NCI-H187 (cell line): ENCODE measurements at places on chromosomes 1 and 21.

DNA sequence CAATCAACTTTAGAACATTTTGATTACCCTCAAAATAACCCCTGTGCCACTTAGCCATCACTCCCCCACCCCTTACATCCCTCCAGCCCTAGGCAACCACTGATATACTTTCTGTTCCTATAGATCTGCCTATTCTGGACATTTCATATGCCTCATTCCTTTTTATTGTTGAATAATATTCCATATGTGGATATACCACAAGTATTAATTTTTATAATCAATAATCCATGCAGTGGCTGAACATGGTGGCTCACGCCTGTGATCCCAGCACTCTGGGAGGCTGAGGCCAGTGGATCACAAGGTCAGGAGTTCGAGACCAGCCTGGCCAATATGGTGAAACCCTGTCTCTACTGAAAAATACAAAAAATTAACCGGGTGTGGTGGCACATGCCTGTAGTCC is 20.1 kb upstream of the MED18 start:
- DNase-seq = no peak

GRCh38 chr1:236870721-236871120 is 75.6 kb downstream of the MTR start:
- no peak for DNase-seq

- DNase-seq = no peak
Observed at GRCh38 chr1:221845650-221846371, 103.9 kb upstream of the DUSP10 start.

DNA sequence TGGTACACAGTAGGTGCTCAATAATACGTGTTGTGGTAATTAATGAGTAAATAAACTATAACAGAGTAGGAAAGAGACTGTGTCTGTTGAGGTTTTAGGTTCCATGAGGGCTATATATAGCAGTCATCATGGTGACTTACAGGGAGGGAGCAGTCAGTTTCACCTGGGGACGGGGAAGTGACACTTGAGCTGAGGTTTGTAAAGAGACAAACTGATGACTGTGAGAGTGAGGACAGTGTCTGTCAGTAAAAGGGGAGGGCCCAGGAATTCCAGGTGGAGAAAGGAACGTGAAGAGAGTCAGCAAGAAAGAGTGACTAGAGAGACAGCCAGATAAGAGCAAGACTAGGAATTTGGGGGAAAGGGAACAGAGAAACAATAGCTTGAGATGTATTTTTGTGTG is 30.2 kb downstream of the ABCA4 start:
- no peak for DNase-seq

- DNase-seq = no peak
Observed at GRCh38 chr1:214010717-214011116, 22.9 kb downstream of the PROX1 start.

GRCh38 chr1:67298762-67299161 is 8.9 kb upstream of the IL12RB2 start:
- no peak for DNase-seq

DNA sequence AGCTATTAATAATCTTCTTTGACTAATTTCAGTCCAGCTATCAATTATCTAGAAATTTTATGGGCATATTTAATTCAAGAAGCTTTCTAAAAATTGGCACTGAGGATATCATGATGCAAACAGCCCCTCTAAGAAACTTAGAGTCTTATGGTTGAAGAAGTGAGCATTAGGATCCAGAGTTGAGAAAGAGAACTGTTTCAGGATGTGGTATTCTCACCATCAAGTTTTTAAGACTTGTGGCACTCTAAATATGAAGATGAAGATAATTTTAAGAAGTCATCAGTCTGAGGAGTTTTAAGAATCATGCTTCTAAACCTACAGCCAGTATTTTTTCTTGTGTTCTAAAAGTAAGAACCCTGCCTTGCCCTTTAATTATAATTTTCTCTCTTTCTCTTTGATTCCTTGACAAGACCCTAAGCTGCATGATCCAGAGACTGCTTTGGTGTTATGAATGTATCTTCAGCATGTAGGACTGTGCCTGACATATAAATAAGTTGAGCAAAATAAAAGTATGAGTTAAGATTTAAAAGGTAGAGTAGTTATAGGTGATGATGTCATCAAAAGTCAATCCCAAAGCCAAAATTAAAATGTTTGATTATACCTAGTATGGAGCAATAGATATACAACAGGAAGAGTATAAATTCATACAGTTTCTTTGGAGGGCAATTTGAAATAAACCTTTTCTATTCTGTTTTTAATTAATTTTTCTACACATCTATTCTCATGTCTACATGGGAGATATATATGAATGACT is 39.1 kb downstream of the RPS6KC1 start:
- no peak for DNase-seq

DNA sequence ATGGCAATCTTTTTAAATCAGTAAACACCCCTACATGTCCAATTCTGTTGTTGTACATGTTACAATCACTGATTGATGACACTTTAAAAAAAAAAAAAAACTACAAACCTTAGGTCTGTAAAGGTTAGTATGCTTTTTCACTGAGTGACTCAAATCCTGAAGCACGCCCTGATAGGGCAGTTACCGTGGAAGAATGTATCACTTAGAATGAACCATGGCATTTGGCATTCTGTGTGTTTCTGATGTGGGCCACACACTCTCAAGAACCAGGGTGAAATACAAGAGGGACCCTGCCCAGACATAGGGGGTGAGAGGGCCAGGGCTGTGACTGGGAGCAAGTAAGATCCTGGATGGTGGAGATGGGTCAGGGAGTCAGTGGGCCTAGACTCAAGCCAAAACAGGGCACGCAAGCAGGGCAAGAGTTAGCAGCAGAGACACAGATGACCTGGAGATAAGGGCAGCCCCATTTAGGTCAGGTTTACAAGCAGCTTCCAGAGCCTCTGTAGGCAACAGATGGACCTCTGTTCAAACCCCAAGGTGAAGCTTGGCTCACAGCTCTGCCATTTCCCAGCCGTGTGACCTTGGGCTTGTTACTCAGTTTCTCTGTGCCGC is 47.6 kb upstream of the DMRTB1 start:
- DNase-seq = no peak

DNA sequence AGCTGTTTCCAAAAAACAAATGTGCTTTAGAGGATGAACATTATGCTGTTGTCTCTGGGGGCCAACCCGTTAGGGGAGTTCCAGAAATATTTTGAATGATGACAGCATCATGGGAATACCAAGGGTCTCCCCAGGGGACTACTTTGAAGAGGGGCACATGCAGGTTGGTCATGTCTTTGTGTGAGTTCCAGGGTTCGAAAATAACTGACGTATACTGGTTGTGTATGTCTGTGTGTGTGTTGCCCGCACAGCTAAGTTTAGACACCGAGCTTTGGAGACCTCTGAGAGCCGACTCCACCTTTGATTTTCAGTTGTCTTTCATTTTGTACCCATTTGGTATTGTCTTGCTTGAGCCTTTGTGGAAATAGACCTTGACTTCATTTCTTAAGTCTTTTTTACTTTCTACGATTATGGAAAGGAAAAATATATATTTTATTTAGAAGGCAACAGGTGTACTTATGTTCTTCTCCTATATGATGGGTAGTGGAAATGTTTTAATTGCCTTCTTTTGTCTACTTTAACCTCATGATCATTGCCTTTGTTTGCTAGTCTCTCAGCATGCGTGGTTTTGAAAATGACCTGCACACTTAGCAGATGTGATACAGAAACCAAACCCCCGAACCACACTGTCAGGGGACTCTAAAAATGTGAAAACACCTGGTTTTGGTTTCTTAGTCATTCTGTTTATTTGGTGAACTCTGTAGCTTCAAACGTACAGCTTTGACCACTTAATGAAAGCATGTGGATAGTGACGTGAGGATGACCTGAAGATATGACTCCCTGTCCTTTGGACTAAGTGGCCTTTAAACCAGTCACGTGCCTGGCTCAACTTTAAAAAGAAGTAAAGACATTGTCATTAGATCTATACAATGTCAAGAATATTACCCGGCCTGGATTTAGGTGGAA is 56.5 kb downstream of the GALNT2 start:
- no peak for DNase-seq

DNA sequence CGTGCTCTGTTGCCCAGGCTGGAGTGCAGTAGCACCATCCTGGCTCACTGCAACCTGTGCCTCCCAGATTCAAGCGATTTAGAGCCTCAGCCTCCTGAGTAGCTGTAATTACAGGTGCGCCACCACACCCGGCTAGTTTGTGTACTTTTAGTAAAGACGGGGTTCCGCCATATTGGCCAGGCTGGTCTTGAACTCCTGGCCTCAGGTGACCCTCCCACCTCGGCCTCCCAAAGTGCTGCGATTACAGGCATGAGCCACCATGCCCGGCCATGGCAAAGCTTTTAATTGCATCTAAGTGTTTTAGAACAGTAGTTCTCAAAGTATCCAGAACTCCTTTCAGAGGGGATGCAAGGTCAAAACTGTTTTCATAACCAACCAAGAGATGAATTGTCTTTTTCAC is 25.1 kb upstream of the IFNGR2 start:
- no peak for DNase-seq

DNA sequence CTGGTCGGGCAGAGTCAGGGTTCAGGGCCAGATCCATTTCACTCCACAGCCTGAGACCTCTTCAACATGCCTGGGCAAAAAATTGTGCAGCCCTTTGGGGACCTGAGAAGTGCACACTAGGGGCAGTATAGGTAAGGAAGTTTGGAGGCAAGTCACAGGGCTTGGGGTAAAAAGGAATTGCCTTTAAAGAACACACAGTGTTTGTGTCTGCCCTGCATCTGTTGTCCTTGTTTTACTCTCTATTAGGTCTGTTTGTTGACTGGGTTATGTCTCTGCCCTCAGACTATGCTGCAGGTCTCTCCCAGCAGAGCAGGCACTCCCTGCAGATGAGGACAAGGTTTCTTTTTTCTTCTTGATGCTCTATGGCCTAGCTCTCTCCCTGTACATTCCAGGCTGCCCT is 22.0 kb downstream of the LDLRAD2 start:
- no peak for DNase-seq

GRCh38 chr1:32094746-32095521 is 12.9 kb upstream of the KPNA6 start:
- no peak for DNase-seq

DNA sequence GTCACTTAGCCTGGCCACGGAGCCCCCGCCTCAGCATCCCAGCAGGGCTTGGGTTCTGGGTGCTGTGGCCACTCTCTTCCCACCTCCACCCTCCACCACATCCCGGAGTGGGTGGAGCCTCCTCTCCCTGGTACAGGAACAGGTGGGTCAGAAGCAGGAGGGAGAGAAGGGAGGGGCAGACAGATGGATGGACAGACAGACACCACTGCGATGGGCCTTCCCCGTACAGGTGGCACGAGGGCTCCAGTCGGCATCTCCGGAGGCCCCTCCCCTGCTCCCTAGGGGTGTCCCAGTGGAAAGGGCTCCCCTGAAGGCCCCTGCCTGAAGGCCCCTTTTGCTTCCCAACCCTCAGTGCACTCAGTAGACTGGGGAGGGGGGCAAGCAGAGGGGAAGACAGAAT is 96.9 kb upstream of the TARDBP start:
- no peak for DNase-seq

DNA sequence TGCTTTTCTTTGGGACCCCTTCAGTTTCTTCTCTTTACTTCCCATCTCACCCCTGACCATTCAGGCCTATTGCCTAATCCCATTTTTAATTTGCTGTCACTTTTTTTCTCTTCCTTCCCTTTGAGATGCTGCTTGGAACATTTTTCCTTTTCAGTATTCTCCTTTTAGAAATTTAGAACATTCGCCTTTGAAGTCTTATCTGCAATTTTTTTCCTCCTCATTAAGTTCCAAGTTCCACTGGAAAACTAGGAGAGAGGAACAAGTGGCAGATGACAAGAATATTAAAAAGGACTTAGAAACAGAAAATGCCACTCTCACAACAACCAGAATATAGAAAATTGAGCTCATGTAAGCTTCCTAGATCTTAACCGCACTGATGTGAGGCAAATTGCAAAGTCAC is 126.6 kb downstream of the PSMG1 start:
- no peak for DNase-seq

DNA sequence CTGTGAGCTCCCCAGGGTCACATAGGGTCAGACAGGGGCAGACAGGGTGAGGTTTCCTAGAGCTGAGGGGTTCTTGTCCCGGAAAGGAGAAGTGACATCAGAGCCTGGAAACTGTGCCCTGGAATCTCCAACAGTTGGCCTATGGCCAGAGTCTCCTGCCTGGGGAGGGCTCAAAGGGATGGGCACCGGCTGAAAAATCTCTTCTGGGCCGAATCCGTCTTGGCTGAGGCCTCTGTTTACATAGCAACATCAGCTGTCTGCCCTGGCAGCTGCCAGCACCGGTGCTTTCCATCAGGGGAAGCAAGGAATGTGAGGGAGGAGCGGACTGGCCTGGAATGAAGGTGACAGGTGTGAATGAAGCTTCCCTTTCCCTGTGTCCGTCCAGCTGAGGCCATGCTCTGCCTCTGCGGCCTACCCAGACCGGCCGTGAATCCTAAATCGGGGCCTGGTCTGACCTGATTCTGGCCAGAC is 30.7 kb downstream of the VASH2 start:
- no peak for DNase-seq

- no peak for DNase-seq
Observed at GRCh38 chr1:1185101-1185765, 11.6 kb downstream of the TTLL10 start.

- no peak for DNase-seq
Observed at GRCh38 chr1:112356765-112357164, 39.2 kb upstream of the CTTNBP2NL start.

- no peak for DNase-seq
Observed at GRCh38 chr1:2514863-2515762, 11.3 kb downstream of the PANK4 start.

DNA sequence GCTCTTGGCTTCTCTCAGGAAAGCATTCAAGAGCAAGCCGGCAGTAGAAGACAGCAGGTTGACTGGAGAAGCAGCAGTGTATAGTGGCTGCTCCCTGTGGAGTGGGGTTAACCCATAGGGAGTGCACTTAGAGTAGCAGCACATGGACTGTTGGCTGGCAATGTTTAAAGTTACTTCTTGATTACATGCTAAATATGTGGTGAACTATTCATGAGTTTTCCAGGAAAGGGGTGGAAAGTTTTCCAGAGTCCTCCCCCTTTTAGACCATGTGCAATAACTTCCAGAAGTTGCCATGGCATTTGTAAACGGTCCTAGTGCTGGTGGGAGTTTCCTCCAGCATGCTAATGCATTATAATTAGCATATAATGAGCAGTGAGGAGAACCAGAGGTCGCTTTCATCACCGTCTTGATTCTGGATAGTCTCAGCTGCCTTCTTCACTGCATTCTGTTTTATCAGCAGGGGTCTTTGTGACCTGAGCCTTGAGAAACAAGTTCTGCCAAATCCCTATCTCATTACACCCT is 131.8 kb downstream of the CCDC185 start:
- no peak for DNase-seq

- no peak for DNase-seq
Observed at GRCh38 chr1:7418442-7419080, 352.5 kb upstream of the VAMP3 start.

DNA sequence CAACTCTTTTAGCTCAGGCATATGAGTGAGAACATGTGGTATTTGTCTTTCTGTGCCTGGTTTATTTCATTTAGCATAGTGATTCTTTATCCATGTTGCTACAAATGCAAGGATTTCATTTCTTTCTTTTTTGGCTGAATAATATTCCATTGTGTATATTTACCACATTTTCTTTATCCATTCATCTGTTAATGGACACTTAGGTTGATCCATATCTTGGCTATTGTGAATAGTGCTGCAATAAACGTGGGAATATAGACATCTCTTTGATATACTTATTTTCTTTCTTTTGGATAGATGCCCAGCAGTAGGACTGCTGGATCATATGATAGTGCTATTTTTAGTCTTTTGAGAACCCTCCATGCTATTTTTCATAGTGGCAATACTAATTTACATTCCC is 30.8 kb downstream of the ASB17 start:
- no peak for DNase-seq
